ENCODE measurements at places on chromosomes 16 and 17. TPM values are rescaled to one million over a fixed set of nuclear protein-coding genes. Genes with fewer than 3 reads are reported as not detected.

NOG gene
- not detected for total RNA-seq

DNA sequence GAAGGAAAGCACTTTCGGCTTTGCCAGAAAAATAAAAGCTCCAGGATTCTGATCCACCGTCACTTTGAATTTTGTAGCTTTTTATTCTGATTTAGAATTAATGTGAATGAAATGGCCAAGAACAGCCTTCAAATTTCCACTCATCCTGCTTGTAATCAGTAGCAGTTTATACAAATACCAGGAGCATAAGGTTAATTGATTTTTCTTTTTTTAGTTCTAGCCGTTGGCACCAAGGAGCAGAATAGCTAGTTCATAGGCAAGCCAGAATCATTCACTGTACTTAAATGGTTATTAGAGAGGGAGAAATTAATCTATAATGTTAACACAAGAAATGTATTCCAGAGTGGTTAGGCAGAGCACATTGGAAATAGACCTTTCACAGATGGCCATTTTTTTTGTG lies 41.1 kb upstream of the CACNG5 start:
- no peak for DNase-seq

DNA sequence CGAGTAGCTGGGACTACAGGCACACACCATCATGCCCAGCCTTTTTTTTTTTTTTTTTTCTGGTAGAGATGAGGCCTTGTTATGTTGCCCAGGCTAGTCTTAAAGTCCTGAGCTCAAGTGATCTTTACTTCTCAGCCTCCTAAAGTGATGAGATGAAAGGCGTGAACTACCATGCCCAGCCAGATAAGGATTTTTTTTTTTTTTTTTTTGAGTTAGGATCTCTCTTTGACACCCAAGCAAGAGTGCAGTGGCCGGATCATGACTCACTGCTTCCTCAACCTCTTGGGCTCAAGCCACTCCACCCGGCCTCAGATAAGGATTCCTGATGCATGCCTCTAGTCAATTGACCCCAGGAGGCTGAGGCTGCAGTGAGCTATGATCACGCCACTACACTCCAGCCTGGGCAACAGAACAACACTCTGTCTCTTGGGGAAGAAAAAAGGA lies 11.2 kb upstream of the PLEKHG4 start:
- peak; percentile 24 for DNase-seq

DNA sequence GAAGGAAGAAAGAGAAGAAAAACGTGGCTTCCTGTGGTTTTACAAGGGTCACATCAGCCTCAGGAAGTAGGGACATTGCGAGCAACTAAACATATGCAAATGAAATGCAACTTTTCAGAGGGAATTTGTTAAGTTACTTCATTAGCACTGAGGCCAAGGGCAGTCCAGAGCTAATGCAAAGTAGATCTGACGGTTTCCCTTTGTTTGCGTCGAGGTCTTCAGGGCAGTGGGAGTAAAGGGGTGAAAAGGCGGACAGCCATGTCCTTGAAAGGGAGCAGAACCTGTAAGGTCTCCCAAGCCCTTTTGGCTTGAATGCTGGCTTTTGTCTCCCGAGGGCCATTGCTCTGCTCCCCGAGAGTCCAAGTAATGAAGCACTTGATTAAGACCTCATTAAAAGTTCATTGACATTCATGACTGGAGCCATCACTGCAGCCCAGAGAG lies 85.0 kb downstream of the PMP22 start:
- peak; percentile 88 for DNase-seq

GRCh38 chr16:3515897-3516296 lies 15.1 kb downstream of the CLUAP1 start:
- DNase-seq = no peak

GRCh38 chr17:47427985-47428384 lies 102.9 kb upstream of the NPEPPS start:
- no peak for DNase-seq
